ENCODE measurements at places on chromosomes 12 and 14.

DNA sequence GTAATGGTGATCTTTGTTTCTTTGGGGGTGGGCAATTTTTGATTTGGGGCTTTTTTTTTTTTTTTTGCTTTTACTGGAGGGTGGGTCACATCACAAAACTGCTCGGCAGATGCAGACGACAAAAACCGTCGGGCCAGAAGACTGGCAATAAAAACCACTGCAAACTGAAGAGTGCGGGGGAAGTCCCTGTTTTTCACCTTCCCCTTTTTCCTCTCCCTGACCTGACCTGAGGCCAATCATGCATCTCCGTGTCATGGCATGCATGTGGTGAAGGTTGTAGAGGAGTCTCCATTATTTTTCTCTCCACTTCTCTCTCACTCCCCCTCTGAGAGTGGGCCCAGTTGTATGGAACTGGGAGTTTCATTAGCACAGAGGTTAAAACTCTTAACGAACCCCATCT lies 57.5 kb downstream of the AP5M1 start:
- no peak for DNase-seq

- no peak for DNase-seq
Measured at GRCh38 chr12:114990381-114990780, 306.4 kb upstream of the TBX3 start.

DNA sequence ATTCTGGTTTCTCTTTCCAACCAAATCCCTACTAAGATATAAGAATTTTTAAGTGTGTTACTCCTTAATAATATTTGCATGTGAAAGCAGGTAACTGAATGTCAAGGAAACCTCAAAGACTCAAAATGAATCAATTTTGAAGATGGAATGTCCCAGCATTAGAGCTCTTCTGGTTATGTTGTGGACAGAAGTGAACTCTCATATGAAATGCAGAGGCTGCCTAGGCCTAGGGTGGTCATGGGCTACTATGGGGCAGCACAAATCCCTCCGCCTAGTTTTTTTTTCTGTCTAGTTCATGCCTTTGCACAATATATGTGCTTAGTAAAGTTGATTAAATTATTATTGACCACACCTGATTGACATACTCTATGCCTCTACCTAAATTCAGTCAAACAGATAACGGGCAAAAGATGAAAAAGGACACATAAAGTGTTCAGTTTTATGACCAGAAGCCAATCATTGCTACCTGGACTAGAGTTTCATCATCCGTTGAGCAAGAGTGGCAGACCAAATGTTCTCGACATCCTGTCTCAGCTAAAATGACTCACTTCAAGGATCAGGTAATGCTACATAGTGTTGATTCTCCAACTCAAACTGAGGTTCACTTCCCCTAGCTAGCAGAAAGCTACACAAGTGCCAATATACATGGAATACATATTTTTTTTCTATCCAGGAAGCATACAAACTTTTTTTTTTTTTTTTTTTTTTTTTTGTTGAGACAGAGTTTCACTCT lies 1211.4 kb downstream of the VRK1 start:
- no peak for DNase-seq

DNA sequence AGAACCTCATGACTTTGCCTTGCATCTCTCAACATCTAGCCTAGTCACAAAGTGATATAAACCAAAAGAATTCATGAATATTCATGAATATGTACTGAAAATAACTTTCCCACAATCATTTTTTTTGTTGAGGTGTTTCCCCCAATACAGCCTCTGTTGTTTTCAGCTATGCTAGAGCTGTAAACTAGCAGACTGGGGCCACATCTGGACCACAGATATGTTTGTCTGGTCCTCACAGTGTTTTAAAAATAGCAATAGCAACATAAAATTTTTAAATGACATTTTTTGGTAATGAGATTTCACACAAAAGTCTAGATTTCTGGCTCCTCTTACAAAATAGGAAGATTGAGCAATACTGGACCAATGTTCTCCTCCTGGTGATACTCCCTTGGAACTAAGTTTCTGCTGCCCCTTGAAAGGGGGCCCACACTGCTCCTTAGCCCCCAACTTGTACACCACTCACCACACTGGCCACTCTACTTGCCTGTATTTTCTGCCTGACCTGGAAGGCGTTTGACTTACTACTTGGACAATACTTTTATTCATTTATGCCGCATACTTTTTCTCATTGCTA lies 81.2 kb downstream of the BMP4 start:
- DNase-seq, result no peak

DNA sequence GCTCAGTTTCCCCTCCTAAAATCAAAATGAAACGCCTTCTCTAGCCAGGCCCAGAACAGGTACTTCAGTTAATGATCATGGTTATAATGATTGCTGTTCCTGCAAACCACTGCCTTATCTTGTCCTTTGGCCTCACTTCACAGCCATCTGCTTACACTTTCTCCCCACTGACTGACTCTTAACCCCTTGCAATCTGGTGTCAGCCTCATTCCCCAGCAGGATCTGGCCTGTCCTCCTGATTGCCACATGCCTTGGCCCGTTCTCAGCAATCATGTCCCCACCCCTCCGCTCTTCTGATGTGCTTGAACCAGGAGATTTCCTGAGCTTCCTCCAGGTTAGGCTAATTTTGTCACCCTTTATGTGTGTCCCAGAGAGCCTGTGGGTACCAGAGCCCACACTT lies 64.5 kb downstream of the KCNA1 start:
- no peak for DNase-seq

GRCh38 chr12:121159467-121160307 lies 27.0 kb downstream of the P2RX7 start:
- DNase-seq, result no peak

GRCh38 chr14:80388980-80389711 lies 177.8 kb upstream of the DIO2 start:
- DNase-seq, result no peak

DNA sequence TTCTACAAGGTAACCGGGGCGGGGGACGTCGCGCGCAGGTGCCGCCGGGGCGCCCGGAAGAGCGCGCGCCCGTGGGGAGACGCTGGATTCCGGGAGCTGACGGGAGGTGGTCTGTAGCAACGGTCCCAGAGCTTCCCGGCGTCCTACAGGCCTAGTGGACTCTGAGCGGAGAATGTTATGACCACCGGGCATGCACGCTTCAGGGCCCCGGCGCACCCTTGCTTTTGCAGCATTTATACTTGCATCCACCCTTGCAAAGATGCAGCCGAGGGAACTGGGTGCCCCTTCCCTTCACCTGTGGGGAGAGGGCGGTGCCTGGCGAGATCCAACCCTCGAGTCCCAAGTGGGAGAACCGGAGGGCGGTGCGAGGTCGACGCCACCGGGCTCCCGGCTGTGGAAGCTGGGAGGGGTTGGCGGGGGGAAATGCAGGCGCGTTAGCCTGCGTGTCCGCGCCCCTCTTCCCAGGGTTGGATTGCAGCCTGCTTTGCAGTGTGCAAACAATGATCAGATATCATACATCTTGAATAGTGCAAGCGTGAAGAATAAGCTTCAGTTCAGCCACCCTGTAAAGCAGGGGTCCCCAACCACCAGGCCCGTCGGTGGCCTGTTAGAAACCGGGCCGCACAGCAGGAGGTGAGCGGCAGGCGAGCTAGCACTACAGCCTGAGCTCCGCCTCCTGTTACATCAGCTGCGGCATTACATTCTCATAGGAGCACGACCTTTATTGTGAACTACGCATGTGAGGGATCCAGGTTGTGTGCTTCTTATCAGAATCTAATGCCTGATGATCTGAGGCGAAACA lies 576 bp downstream of the ERP29 start:
- peak; percentile 87 for DNase-seq

GRCh38 chr14:93245764-93246420 lies 38.8 kb downstream of the UBR7 start:
- no peak for DNase-seq

DNA sequence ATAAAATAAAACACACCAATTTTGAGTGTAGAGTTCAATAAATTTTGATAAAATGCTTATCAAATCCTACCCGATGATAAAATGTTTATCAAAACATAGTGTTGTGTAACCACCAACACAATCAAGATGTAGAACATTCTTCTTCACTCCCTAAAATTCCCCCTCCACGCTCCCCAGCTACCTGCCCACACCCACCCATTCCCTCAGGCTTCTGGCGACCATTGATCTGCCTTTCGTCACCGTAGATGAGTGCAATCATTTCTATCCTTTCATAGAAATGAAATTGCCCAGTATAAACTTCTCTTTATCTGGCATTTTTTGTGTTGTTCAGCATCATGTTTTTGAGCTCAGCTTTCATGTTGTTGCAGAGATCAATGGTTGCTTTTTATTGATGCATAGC lies 90.7 kb upstream of the TBX3 start:
- DNase-seq, result no peak

- DNase-seq, result no peak
Measured at GRCh38 chr14:52325630-52326029, 11.5 kb downstream of the PTGER2 start.

DNA sequence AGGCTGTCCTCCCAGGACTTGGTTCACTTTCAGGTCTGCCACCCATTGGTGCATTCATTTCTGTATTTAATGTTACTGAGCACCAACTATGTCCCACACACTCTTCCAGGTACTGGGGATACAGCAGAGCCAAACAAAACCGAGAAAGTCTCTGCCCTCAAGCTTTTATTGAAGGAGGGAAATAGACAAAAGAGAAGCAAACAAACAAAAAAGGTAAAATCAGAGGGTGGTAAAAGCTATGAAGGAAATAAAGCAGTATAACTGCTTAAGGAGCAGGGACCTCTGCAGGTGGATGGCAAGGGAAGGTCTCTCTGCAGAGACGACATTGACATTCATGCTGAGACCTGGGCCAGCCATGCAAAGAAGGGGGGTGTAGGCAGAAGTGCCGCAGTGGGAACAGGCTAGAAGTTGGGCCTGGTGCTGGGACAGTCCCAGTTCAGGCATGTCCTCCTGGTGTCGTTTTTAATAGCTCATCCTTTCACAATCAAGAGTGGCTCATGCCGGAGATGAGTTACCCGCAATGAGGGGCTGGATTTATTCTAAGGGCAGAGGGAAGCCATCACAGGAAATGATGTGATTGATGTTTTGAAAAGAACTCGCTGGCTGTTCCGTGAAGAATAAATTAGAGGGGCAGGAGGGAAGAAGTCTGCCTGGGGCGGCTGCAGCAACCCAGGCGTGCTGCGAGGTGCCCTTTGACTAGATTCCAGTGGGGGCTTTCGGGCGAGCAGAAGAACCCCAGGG lies 72.8 kb downstream of the IRF2BPL start:
- peak; percentile 81 for DNase-seq

GRCh38 chr12:106633451-106633823 lies 50.6 kb downstream of the RFX4 start:
- DNase-seq, result no peak

- DNase-seq, result no peak
Measured at GRCh38 chr12:32595251-32595650, 83.8 kb upstream of the DNM1L start.

DNA sequence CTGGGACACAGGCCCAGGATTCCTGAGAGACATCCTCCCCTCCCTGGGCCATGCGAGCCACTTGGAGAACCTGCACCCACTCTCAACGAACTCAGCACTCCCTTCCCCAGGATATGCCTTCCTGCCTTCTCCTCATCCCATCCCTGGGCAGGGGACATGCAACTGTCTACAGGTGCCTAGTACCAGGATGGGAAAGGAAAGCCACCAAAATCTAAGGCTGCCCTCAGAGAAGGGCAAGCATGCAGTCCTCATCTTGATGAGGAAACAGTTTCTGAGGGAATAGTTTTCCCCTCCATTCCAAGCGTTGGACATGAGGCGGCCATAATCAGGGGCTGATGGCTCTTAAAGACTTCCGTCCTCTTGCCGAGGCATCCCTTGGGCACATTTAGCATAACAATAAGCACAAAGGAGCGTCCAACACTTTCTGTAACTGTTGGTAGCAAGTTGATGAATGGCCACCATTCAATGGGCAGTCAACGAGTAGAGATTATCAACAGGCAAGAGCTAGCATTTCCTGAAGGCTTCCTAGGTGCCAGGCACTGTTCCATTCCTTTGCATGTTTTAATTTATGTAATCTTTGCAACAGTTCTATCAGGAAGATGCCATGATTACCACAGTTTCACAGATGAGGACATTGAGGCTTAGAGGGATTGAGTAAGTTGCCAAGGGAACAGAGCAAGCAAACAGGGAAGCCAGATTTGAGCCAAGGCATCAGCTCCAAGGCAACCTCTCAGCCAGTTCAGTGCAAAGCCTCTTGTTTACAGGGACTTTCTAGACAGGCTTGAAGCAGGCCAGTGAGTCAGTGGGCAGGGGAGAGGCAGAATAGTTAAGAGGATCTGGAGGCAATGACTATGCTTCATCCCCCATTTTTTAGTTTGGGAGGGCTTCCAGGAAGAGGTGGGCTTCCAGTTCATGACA lies 105.1 kb downstream of the SINHCAF start:
- DNase-seq, result no peak

- DNase-seq, result no peak
Measured at GRCh38 chr12:83015390-83016217, 328.9 kb downstream of the TMTC2 start.

DNA sequence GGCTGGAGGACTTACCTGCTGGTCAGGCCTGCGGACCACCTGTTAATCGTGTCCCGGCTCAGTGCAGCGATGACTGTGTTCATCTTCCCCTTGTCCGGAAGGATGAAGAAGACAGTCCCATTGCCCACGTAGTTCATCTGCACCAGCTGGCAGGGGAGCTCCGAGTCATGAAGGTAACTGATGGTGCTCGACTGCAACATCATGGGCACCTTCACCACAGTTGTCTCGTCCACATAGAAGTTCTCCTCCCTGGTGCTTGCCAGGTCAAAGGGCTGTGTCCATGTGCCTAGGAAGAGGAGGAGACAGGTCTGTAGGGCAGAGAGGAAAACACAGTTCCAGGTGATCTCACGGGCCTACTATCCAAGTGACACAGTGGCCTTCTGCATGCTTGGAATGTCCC lies 13.4 kb downstream of the SERPINA6 start:
- DNase-seq, result no peak

DNA sequence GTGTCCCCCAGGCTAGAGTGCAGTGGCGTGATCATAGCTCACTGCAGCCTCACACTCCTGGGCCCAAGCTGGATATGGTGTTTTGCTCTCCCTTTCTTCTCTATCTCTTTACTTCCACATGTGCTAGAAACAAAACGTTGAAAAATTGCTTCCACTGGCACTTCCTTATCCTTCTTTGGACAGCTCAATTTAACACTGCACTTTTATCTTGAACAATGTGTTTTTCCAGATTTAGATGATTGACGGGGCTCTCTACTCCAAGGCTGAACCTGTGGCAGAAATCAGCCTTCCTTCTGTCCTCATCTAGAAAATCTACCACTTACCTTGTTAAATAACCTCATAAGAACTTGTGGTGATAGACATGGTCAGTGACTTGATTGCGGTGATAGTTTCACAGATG lies 165.1 kb downstream of the DAD1 start:
- no peak for DNase-seq

All from NCI-H2081 (cell line).